ENCODE measurements at places on chromosomes 16 and 17.

- peak; percentile 88 for DNase-seq
Observed at GRCh38 chr16:58638148-58639036, 8.8 kb upstream of the CNOT1 start.

GRCh38 chr17:42760652-42761581 is at the start of gene RAMP2:
RAMP2 (plus strand) TSS chr17:42761227; CDS start chr17:42761262, 35 bp downstream.
- peak; percentile 49 for DNase-seq

DNA sequence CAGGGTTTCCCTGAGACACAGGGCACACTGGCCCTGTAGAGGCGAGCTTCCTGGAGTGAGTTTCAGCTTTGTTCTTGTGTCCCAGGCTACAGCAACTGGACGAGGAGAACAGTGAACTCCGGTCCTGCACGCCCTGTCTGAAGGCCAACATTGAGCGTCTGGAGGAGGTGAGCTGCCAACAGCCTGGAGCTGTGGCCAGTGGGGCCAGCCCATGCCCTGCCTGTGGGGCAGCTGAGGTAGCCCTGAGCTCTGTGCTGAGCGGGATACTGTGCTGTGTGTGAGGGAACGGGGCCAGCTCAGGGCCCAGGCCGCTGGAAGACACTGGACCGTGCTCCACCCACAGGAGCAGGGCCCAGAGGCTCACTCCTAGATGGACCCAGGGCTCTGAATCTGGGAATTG is 8.7 kb upstream of the CAPN15 start:
- no peak for DNase-seq

DNA sequence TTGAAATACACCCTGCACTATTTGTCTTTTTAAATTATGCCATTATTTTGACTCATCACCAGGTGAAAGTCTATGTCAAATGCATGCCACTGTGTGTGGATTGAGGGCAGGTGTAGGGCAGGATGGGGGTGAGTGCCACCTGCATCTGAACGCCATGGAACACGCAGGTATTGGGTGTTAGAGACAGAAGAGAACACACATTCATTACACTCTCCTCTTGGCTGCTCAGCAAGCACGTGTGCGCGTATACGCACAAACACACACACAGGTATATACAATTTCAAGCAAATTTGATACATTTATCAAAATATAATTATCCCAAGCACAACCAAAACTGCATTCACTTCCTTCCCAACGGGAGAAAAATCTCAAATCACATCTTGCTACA is 268.9 kb downstream of the NTN1 start:
- no peak for DNase-seq

DNA sequence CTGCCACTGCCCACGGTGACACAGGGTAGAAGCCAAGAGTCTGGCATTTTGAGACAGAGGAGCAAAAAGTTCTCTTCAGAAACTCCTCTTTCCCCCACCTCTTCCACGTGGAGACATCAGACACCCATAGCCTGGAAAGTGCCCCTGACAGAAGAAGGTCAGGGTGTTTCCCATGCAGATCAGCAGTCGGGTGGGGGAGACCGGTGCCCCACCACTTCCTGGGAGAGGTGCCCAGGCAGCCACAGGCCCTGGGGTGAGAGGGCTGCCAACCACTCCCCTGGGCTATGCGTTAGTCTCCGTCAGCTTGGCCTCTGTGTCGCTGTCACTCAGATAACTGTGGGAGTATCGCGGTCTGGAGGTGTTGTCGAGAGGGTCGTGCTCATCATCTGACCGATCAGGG is 31.5 kb downstream of the PIPOX start:
- DNase-seq: no peak

- DNase-seq: no peak
Observed at GRCh38 chr16:87367529-87367928, 16.0 kb downstream of the FBXO31 start.

GRCh38 chr16:75086688-75087374 is 29.7 kb downstream of the LDHD start:
- DNase-seq: no peak

DNA sequence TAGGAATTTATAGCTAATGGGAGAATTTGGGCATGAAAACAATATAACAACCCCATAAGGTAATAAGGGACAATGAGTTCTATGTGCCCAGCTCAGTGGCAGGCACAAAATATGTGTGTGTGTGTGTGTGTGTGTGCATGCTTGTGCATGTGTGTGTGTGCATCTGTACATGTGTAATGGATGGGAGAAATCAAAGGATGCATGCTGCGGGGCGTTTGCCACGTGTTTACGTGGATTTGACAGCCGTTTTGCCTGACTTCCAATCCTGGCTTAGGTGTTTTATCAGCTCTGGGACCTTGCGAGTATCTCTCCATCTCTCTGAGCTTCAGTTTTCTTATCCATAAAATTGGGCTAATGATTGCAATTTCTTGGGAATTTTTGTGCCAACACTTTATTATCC is 108.4 kb downstream of the IRX5 start:
- no peak for DNase-seq

GRCh38 chr17:82230609-82231311 is 1.9 kb downstream of the SLC16A3 start:
- DNase-seq: no peak

GRCh38 chr16:30530163-30531037 is 4.0 kb upstream of the ZNF768 start:
- DNase-seq: no peak

DNA sequence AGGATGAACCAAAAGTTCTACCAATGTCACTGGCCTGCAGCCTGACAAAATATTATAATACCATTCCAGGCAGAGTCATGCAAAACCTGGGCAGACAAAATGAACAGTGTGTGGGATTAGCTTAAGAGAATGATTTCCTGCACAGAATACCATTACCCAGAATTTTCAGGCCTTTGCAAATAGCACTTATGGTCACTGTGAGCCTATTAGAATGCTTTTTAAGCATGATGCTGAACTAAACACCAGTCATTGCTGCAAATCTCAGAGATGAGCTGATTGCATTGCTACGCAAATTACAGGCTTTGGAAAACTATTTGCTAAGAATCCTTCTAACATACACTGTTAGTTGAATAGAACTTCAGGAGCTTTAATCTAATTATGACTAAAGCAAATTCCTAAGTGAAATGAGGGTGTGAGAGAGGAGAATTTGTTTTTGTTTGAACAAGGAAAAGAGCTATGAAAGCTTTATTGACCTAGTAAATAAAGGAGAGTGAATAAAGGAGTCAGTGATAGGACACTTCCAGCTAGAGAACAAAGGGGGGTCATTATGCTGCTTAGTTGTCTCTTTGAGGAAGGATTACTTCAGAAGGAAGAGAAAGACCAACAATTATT is 398.8 kb downstream of the HS3ST3B1 start:
- no peak for DNase-seq

DNA sequence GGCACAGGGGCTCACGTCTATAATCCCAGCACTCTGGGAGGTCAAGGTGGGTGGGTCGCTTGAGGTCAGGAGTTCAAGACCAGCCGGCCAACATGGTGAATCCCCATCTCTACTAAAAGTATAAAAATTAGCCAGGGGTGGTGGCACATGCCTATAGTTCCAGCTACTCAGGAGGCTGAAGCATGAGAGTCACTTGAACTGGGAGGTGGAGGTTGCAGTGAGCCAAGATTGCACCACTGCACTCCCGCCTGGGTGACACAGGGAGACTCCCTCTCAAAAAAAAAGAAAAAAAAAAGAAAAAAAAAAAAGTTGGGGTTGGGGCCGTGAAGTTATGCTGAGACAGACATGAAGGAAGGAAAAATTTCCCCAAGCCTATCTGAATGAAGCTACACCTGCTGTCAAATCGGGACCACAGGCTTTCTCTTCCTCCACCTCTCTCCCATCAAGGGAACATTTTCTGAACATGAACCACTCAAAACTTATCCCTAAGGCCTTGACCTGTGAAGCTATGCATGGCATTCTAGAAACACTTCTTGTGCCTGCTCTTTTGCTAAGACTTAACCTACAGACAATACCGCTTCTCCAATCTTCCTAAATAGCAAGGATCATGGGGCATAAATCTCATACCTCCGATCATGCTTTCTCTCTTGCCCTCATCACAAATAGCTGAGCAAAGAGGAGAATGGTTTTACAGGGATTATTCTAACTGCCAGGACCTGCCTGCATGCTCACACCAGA is 88.6 kb downstream of the CYTH1 start:
- no peak for DNase-seq

GRCh38 chr16:47013172-47013571 is 39.7 kb upstream of the DNAJA2 start:
- no peak for DNase-seq

DNA sequence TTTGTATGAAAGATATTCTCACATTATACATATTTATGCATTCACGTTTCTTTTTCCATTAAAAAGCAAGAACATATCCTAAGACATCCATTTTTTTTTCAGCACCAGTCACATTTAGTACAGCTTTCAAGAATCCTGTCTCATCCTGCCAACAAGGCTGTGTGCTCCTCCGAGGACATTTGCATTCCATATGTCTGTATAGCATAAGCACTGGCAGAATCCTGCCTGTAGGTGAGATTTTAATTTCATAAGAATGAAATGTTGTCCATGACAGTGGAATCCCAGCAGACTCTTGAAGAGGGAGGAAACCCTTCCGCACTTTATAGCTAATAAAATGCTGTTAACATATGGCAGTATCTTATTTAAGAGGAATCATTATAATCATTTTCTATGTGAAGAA is 2.9 kb upstream of the PMP22 start:
- DNase-seq: no peak

DNA sequence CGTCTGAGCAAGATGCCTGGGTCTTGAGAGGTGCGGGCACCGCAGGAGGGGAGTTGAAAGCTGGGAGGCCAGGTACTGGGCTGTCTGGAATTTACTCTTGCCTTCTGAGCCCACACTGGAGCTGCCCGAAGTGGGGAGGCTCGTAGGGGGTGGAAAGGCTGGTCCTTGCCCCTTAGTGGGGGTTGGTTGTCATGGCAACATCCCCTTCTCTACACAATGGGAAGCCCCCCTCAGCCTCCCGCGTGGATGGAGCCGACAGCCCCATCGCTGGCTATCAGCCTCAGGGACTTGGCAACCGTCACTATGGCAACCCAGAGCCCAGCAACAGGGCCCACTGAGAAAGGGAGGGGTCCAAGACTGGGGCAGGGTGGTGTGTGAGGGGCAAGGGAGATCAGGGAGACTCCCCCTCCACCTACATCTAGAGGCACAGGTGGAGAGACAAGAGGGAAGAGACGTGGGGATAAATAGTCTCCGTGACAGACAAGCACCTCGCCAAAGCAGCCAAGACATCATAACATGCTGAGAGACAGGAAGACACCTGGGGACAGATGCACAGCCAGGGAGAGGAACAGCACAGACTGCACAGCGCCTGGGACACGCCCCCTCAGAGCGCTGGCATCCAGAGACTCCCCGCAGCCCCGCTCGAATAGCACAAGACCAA is 5.3 kb upstream of the DNAH2 start:
- DNase-seq: no peak

DNA sequence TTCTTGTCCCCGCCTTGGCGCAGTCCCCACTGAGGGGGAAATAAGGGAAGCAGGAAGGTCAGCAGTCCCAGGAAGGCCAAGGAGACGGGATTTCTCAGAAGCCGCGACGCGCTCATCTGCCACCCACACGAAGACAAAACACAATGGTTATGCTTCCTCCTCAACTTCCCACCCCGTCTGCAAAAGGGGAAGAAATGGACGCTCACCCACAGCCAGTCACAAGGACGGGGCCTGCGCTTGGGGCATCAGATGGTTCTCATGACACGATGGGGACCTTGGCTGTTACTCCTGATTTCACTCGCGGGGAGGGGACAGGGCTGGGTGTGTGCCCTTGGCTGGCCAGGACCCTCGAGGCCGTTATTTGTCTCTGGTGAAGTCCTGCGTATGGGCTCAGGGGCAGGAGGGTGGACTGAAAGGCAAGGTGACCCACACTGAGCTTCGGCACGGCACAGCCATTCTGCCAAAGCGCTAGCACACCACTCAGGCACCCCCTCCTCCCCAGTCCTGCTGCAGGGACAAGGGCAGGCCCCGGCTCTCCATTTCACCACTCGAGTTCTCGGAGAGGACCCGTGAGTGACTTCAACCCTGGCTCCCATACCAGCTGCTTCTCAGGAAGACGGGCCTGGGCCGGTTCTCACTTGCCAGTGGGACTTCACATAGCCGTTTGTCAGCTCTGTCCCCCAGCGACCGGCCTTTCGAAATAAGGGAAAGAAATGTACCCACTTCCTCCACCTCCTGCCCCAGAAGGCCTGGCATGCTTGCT is 84.5 kb downstream of the ABR start:
- no peak for DNase-seq

- no peak for DNase-seq
Observed at GRCh38 chr16:75479421-75479990, 15.0 kb upstream of the TMEM170A start.

All from urothelium cell line (cell line).